Activated CD8-positive, alpha-beta T cell treated with anti-CD3 and anti-CD28 coated beads, Interleukin-2, amount 10 ng/mL, durations not matched to agents 7 days and 5 days (primary cell): ENCODE measurements at places on chromosomes 16 and 17. TPM values are rescaled to one million over a fixed set of nuclear protein-coding genes. Genes with fewer than 3 reads are reported as not detected.
A peak's percentile ranks its signal among the peaks of the same experiment; 100 is the strongest.

CHST5 gene
- total RNA-seq: not detected

TBC1D3I gene
- total RNA-seq: 0.58 TPM

PRSS33 gene
- not detected for total RNA-seq

DNAH9 gene
- total RNA-seq: not detected

RAB37 gene
- total RNA-seq: 19.1 TPM

PRAC1 gene
- not detected for total RNA-seq

FBXW10B gene
- total RNA-seq: 0.82 TPM

ATP2C2 gene
- total RNA-seq: not detected

NPIPB8 gene
- total RNA-seq: 0.89 TPM

SLC5A10 gene
- total RNA-seq: not detected

NATD1 gene
- total RNA-seq: 1.1 TPM

AIPL1 gene
- total RNA-seq: not detected

SRL gene
- not detected for total RNA-seq

MT1G gene
- 30.6 TPM for total RNA-seq

DNA sequence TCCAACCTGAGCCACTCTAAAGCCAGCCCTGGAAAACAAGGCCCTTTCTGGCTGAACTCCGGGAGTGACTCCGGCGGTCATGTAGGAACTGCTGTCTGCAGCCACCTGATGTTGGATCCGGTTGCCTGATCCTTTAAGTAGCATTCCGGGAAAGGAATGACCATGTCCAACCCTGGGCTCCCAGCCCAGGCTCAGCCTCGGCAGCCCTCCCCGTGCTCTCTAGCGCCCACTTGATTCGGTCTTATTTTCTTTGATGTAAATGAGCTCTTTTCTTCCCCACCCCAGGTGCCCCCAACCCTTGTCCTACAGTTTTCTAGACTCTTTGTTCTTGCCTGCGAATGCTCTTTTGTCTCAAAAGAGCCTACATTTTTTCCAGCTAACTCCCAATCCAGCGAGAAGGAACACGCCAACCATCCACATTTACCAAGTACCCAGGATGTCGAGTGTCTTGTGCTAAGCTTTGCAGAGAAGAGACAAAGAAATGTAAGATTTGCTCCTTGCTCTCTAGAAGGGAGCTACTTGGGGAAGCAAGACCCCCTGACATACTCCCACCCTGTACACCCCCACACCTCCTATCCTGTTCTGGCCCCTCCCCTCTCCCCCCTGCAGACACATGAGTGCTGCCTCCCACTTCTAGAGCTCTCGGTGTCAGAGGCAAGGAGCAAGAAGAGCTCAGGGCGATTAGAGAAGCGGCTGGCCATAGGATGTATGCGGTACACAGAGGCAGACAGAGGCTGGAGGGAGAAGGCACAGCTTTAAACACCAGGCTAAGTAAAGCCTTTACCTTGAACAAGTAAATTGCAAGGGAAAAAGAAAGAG, 53.8 kb downstream of the COG7 start:
- no peaks in the 10 kb centered on the region for H3K4me1 ChIP-seq
- no peak overlapping the region for H3K4me3 ChIP-seq
- DNase-seq: no peak
- no peak overlapping the region for H3K27ac ChIP-seq
- no peaks in the 10 kb centered on the region for H3K27me3 ChIP-seq
- H3K36me3 ChIP-seq: peaks cover 29% of the 10 kb centered on the region

DNA sequence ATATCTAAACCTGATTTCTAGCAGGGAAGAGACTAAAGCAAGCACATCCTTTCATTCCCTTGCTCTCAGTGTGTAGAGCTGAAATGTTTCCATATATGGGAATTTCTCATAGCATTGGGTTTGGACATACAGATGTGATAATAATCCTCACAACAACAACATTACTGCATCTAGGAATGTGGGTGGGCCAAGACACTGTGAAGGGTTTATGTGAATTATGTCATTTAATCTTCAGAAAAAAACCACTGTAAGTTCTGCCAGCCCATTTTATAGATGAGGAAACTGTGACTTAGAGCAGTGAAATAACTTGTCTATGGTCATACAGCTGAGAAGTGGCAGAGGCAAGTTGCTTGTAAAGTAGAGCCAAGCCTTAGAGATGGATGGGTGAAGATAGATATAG, 5.2 kb downstream of the OMG start:
- peaks cover 10% of the 10 kb centered on the region for H3K36me3 ChIP-seq
- no peak for DNase-seq
- peaks cover 20% of the 10 kb centered on the region for H3K4me1 ChIP-seq
- no peak overlapping the region for H3K27ac ChIP-seq
- H3K4me3 ChIP-seq: no peak overlapping the region
- H3K27me3 ChIP-seq: no peaks in the 10 kb centered on the region

- peaks cover 53% of the 10 kb centered on the region for H3K4me1 ChIP-seq
- H3K4me3 ChIP-seq: peak overlapping the region; percentile 90
- H3K36me3 ChIP-seq: peaks cover 30% of the 10 kb centered on the region
- H3K27me3 ChIP-seq: no peaks in the 10 kb centered on the region
- DNase-seq: peak; percentile 90
Observed at GRCh38 chr17:3963237-3964201, 718 bp downstream of the ATP2A3 start.

DNA sequence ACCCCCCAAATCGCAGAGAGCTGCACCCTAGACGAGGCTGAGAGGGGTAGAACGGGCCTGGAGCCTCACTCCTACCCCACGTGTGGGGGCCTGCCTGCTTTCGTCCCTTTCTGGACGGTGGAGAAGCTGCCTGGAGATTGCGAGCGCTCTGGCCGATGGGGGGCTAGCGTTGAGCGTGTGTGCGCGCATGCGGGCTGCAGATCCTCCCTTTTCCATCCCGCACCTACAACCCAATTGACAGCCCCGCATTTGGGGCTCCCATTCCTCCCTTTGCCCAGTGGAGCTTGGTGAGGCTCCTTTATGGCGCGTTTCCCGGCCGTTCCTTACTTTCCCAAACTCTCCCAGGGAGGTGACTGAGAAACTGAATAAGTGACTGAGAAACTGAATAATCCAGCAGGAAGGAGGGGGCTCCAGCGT, 907 bp upstream of the ESRP2 start:
- H3K4me1 ChIP-seq: peaks cover 47% of the 10 kb centered on the region
- no peaks in the 10 kb centered on the region for H3K27me3 ChIP-seq
- peaks cover 2% of the 10 kb centered on the region for H3K36me3 ChIP-seq
- H3K4me3 ChIP-seq: peak overlapping the region; percentile 89

DNA sequence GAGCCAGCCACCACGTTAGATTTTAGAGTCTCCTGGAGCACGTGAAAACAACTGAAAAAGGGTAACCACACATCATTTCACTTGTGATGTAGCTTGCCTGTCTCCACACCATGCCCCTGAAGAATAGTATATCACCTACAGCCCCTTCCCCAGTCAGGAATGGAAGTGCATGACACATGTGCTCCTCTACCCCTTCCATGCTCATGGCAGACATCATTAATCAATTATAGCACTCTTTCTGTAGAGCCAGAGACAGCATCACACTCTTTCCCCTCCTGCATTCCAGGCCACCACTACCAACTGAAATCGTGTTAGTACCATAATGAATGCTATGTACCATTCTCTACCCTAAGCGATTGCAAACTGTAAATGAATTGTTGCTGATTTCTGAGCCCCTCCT, 113.5 kb upstream of the PLCG2 start:
- no peak for DNase-seq
- H3K27ac ChIP-seq: no peak overlapping the region
- H3K4me1 ChIP-seq: peaks cover 9% of the 10 kb centered on the region
- no peak overlapping the region for H3K4me3 ChIP-seq
- no peaks in the 10 kb centered on the region for H3K27me3 ChIP-seq
- H3K36me3 ChIP-seq: peaks cover 44% of the 10 kb centered on the region

GRCh38 chr16:25095636-25096035, 15.9 kb upstream of the LCMT1 start:
- H3K36me3 ChIP-seq: peaks cover 5% of the 10 kb centered on the region
- no peak overlapping the region for H3K27ac ChIP-seq
- H3K4me3 ChIP-seq: no peak overlapping the region

DNA sequence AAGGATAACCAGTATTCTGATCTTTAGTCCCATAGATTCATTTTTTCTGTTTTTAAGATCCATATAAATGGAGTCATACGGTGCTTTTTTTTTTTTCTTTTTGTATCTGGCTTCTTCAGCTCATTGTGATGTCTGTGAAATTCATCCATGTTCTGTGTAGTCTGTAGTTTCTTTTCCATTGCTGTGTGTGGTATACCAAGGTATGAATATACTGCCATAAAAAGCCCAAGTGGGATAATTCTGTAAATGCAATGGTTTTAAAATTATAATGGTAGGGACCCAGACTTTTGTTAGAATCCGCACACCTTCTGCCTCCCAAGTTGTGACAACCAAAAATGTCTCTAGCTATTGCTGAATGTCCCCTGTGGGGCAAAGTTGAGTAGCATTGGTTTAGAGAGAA, 7.6 kb downstream of the NUP93 start:
- DNase-seq: no peak
- no peak overlapping the region for H3K4me3 ChIP-seq
- H3K27ac ChIP-seq: no peak overlapping the region
- peaks cover 11% of the 10 kb centered on the region for H3K4me1 ChIP-seq
- H3K27me3 ChIP-seq: no peaks in the 10 kb centered on the region

GRCh38 chr17:32527146-32527545, 40.4 kb downstream of the CDK5R1 start:
- peaks cover 58% of the 10 kb centered on the region for H3K4me1 ChIP-seq
- peaks cover 5% of the 10 kb centered on the region for H3K36me3 ChIP-seq
- no peak for DNase-seq

GRCh38 chr17:65593855-65594845, 32.7 kb upstream of the AXIN2 start:
- peaks cover 2% of the 10 kb centered on the region for H3K27me3 ChIP-seq
- H3K4me3 ChIP-seq: peak overlapping the region; percentile 63
- no peak for DNase-seq
- H3K36me3 ChIP-seq: no peaks in the 10 kb centered on the region
- H3K27ac ChIP-seq: no peak overlapping the region

GRCh38 chr17:44917456-44917855, 2.2 kb upstream of the GFAP start:
- no peak for DNase-seq
- H3K27ac ChIP-seq: no peak overlapping the region
- peaks cover 13% of the 10 kb centered on the region for H3K4me1 ChIP-seq
- H3K27me3 ChIP-seq: peaks cover 22% of the 10 kb centered on the region
- H3K36me3 ChIP-seq: no peaks in the 10 kb centered on the region

- no peak for DNase-seq
- peaks cover 5% of the 10 kb centered on the region for H3K36me3 ChIP-seq
- H3K27me3 ChIP-seq: peaks cover 27% of the 10 kb centered on the region
- no peak overlapping the region for H3K27ac ChIP-seq
- peaks cover 33% of the 10 kb centered on the region for H3K4me1 ChIP-seq
Observed at GRCh38 chr16:998211-998610, 16.6 kb downstream of the SOX8 start.

DNA sequence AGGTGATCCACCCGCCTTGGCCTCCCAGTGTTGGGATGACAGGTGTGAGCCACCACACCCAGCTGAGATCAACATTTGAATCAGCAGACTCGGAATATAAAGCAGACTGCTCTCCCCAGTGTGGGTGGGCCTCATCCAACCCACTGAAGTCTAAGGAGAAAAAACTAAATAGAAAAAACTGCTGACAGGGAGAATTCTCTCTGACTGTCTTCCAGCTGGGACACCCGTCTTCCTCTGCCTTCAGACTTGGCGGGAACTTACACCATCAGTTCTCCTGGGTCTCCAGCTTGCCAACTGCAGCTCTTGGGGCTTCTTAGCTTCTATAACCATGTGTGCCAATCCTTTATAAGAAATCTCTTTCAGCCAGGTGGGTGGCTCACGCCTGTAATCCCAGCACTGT, 90.7 kb downstream of the MRM3 start:
- H3K27ac ChIP-seq: no peak overlapping the region
- H3K4me1 ChIP-seq: peaks cover 14% of the 10 kb centered on the region
- H3K27me3 ChIP-seq: peaks cover 15% of the 10 kb centered on the region
- H3K36me3 ChIP-seq: peaks cover 3% of the 10 kb centered on the region

DNA sequence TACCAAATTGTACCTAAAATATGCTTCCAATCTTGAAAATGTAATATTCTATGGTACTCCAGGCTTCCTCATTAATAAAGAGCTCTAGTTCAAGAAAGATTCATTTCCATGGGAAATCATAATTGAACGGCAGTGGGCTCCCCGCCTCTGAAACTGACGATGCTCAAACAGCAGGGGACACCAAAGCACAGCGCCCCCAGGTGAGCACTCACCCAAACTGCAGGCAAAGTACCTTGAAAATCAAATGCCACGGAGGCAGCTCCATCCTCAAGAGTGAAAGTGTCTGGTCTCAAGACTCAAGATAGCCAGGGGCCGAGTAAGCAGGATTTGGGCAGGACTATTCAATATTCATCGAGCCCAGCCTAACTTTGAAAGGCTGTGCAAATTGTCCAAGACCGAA, 217.4 kb upstream of the TNRC6C start:
- no peak overlapping the region for H3K27ac ChIP-seq
- no peak overlapping the region for H3K4me3 ChIP-seq
- H3K27me3 ChIP-seq: peaks cover 9% of the 10 kb centered on the region
- H3K4me1 ChIP-seq: no peaks in the 10 kb centered on the region
- no peaks in the 10 kb centered on the region for H3K36me3 ChIP-seq

- peak overlapping the region; percentile 92 for H3K4me3 ChIP-seq
- H3K27me3 ChIP-seq: no peaks in the 10 kb centered on the region
- H3K36me3 ChIP-seq: peaks cover 28% of the 10 kb centered on the region
Observed at GRCh38 chr17:29136998-29137730, 43.0 kb downstream of the MYO18A start.

DNA sequence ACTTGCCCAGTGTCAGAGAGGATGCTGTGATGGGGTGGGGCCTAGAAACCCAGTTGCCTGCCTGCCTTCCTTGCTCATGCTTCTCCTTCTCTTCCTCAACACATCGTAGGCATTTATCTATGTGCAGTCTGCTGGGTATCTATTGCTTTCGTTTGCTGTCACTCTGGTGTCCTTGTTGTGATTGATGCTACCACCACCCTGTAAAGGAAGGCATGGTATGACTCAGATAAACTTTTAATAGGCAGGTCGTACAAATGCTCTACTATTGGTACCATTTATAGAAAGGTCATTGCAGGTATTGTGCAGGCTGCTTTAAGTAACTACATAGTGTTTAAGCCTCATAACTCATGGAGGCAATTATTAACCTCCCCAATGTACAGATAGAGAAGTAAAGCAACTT, 368.9 kb downstream of the UTP18 start:
- DNase-seq: no peak
- peaks cover 4% of the 10 kb centered on the region for H3K27me3 ChIP-seq
- no peaks in the 10 kb centered on the region for H3K36me3 ChIP-seq
- no peaks in the 10 kb centered on the region for H3K4me1 ChIP-seq
- no peak overlapping the region for H3K4me3 ChIP-seq

- H3K36me3 ChIP-seq: peaks cover 31% of the 10 kb centered on the region
- peaks cover 18% of the 10 kb centered on the region for H3K4me1 ChIP-seq
- peak overlapping the region; percentile 96 for H3K27ac ChIP-seq
- DNase-seq: peak; percentile 53
- peak overlapping the region; percentile 84 for H3K4me3 ChIP-seq
Observed at GRCh38 chr16:30609002-30609925, 925 bp downstream of the ZNF689 start.

DNA sequence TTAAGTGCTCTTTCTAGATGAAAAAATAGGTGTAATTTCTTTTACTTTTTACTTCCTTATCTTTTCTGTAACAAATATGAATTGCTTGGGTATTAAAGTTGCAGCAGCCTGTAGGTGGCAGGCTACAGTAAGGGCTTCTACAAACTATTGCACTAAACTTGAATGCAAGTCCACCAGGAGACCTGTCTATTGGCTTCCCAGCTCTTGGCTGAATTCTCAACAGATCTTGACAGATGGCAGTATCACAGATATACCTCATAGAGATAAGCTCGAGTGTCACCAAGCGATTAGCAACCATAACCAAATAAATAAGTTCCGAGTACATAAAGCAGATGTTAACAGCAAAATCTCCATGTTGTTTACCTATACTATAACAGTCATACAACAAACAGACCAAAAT, 5.9 kb downstream of the BBS2 start:
- no peak overlapping the region for H3K27ac ChIP-seq
- peaks cover 3% of the 10 kb centered on the region for H3K4me1 ChIP-seq
- H3K36me3 ChIP-seq: no peaks in the 10 kb centered on the region
- DNase-seq: peak; percentile 68
- peaks cover 2% of the 10 kb centered on the region for H3K27me3 ChIP-seq
